ENCODE measurements at places on chromosomes 12 and 14.

DNA sequence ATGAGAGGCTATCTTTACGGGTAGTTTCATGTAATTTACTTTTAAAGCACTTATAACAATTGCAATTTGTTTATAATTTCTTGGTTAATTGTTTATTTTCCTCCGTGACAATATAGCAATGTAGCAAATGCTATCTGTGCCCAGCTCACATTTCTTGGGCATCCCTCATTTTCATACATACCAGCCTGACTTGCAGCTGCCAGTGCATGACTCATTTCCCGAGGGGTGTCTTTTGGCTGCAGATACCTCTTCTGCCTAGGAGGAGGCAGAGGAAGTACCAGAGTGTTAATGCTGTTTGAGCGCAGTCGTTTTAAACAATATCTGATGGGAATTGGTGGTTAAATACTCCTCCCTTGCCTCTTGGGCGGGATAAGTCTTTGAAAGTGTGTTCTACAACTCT lies 104.2 kb upstream of the ABCD2 start:
- ATAC-seq = peak; percentile 65

DNA sequence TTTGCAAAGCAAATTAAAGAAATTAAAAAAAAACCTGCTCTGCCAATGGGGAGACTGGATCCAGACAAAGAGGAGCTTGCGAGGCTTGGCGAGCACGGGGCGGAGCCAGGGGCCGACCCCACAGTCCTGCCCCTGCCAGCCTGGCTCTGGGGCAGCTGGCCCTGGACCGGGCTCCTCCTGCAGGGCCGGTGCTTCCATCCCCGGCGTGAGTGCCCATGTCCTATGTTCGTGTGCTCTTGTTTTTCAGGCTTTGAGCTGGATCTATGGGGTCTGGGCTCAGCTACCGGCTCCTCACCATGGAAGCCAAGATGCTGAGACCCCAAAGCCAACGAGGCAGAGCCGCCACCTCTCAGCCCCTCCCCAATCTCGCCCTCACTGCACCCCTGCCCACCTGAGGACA lies 176.8 kb downstream of the KIF26A start:
- no peak for ATAC-seq

DNA sequence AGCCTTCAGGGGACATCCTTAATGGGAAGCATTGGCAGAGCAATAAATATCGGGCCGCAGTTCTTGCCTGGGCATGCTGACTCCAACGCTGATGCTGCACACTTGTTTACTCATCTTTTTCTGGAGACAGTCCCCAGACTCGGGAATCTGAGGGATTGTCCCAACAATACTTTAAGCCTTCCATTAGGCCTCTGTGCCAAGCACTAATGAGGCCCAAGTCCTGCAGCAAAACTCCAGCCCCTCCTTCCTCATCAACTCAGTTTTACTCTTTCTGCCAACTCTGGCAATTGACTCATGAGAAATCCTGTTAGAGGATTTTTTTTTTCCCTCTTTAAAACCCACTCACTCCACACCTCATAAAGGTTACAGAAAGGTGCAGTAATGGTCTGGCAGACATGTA lies 233.4 kb upstream of the PELI2 start:
- ATAC-seq = no peak

DNA sequence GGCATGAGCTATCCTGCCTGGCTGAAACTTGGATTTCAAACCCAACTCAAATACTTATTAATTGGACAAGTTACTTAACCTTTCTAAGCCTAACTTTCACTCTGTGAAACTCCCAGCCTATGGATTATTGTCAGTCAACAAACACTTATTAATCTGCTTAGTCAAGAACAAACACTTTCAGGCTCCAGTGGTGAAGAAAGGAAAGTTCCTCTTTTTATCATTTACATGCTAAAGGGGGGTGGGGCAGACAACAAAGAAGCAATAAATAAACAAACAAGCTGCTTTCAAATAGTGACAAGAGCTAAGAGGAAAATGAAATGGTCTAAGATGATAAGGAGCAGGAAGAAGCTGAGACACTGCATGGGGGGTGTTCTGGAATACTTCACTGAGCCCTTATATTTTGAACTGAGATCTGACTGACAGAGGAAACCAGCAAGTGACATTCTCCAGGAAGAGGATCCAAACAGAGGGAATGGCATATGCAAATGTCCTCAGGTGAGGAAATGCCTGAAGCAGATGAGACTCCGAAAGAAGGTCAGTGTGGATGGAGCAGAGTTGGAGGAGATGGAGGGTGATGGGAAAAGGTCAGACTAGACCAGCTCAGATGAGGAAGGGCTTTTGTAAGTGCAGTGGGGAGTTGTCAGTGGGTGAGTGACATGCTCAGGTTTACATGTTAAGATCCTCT lies 259.6 kb downstream of the ITPR2 start:
- no peak for ATAC-seq

DNA sequence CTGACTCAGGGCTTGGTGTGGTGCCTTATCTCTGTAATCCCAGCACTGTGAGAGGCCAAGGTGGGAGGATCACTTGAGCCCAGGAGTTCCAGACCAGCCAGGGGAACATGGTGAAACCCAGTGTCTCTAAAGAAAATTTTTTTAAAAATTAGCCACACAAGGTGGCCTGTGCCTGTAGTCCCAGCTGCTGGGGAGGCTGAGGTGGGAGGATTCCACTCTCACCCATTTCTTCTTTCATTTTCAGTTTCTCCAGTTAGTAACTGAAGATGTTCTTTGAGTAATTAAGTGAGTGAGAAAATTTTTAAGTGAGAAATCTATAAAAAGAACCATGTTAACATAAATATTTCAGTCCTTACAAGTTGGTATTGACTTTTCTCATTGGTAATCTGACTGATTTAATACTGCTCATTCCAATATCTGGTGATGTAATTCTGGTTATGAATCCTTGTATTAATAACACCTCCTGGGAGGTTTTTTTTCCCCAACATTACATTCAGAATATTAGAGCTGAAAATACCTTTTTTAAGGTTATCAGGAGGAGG lies 6.1 kb downstream of the METTL3 start:
- no peak for ATAC-seq

DNA sequence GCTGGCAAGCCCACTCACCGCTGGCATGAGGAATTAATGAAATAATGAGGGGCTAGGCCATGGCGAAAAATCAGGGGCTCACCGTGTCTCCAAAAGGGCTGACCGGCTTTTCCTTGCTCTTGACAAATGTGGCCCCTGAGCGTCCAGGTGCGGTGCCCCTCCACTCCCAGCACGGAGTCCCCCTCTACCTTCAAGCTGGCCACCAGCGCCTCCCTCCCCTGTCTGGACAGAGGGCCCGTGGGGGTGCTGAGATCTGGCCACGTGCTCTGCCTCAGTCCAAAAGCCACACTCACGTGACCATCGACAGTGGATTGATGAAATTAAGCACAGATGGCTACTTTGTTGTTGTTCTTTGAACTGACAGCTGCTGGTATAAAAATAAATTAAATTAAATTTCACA lies 78.8 kb upstream of the BCL11B start:
- ATAC-seq = no peak

- ATAC-seq = no peak
Observed at GRCh38 chr14:77931441-77931840, 131.5 kb downstream of the ADCK1 start.

DNA sequence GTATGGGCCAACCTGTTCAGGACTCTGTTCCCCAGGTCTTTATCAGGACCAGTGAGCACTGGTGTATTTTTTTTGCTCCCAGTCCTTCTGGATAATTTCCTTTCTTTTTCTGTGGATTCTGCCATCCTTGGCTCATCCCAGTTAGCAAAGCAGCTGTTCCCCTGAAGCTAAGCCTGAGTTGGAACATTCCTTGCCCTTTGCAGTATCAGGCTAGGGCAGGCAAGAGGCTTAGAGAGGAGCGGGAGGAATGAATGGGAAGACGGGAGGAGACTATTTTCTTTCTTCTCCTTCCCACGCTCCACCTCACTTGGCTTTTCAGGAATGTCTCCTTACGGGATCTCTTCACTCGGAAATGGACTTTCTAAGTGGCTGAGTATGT lies 29.2 kb downstream of the ERG28 start:
- no peak for ATAC-seq

- ATAC-seq = peak; percentile 99
Observed at GRCh38 chr12:67827820-67828383, 161.3 kb upstream of the IFNG-AS1 start.

DNA sequence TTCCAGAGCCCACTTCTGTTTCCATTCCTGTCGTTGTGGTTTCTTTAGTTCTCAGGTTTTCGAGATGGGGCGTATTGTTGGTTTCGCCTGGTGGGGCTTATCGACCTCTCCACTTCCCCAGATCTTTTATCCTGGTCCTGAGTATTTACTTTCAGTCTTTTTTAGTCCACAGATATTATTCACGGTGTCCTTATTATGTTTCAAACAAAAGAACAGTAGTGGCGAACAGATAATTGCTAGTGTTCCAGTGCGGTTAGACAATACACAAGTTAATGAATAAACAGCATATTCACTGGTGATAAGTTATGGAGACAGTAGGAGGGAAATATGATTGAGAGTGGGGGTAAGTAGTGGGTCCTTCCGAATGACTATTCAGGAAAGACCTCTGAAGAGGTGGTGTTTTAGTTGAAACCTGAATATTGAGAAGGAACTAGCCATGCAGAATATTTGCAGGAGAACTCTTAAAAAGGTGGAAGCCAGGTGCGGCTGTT lies 668 bp downstream of the TMEM260 start:
- ATAC-seq = no peak

DNA sequence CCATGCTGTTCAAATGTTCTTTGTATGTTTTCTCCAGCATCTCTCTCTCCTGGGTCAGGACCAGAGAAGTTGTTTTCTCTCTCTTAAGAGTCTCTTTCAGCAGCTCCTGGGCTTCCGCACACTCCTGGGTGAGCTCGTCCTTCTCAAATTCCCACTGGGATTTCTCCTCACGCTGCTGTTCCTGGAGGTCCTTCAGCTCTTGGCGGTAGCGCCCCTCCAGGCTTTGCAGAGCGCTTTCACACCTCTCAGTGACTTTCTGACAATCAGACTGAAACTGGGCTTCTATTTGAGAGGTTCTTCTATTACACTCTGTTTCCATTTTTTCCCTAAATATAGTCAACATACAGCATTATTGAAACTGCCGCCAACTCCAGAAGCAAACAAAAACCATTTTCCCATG lies 72.7 kb downstream of the NIN start:
- no peak for ATAC-seq

- no peak for ATAC-seq
Observed at GRCh38 chr14:47675466-47676314, at the start of gene MDGA2. TSS of gene MDGA2 (minus strand) at chr14:47675605.

- ATAC-seq = no peak
Observed at GRCh38 chr12:29589286-29589820, 91.9 kb upstream of the OVCH1 start.

- no peak for ATAC-seq
Observed at GRCh38 chr14:69682136-69682535, 70.7 kb downstream of the SUSD6 start.

DNA sequence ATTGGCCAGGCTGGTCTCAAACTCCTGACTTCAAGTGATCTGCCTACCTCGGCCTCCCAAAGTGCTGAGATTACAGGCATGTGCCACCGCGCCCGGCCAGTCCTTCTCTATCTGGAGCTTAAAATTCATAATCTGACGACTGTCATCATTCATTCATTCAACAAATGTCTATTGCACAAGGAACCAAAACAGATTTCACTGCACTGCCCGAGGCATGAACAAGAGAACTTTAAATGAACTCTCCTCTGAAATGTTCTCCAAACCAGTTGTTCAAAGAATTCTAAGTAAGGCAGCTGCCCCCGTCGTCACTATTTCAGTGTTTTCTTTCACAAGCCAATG lies 44.8 kb upstream of the METAP2 start:
- no peak for ATAC-seq
